Stimulated activated CD4-positive, alpha-beta T cell treated with anti-CD3 and anti-CD28 coated beads, Interleukin-1b, Interleukin-23, amount 100 ng/mL, for 24 hours (primary cell): ENCODE measurements at places on chromosomes 1 and 21.

DNA sequence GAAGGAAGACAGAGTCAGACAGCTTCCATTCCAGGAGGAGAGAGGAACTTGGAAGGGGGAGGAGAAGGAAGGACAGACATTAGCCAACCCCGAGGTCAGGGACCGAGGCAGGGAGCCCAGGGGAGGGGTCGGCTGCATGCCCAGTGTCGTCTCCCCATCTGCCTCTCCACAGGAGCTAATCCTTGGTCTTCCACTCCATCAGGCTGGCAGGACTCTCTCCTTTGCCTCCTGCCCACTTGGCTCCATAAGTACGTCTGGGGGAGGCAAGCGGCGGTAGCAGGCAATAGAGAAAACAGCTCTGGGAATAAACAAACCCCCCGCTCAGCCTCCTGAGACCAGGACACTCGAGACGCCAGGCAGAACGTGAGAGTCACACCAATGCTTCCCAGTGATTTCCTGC lies 71.3 kb downstream of the GRIK3 start:
- DNase-seq: no peak

DNA sequence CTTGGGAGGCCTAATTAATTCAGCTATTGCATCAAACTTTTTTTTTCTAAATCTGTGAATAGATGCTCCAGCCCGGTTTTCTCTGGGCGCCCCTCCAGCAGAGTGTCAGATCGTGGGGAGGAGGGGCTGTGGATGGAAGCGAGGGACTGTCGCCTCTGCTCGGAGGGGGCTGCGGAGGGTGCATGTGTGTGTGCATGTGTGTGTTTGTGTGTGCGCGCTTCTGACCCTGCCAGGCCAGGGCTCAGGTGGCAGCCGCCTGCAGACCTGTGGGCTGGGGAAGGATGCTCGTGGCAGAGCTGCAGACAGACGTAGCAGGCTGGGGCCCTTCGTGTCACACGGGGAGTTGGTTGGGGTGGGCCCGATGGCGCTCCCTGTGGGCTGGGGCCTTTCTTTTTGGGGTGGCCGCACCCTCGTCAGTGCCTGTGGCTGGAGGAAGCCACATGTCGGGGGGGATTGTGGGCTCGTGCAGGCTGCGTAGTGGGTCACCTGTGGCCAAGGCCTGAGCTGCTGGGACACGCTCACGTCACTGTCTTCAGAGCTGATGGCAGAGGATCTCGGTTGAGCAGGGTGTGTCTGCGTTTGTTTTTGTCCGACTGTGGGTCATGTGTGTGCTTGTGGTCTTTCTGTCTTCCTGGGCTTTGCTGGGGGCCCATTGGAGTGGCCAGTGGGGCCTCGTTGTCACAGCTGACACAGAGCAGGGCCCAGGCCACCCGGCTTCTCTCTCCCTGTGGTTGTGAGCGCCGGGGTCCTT lies 2.8 kb downstream of the SKI start:
- no peak for DNase-seq

DNA sequence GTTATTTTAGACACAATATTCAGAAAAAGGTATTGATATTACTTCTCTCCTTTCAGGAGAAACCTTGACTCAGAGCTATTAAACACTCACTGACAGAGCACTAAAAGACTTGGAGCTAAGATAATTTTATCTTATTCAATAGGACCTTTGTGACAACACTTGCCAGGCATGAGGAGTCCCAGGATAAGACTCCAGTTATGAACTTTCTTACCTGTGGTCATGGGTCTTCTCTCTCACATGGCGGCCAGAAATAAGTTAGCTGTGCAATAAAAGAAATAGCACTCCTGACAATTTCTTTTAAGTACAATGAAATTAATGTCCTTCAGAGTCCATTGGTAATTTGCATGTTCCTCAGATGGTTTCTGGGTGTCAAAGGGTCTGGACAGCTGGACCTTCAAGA lies 382.1 kb downstream of the BRINP3 start:
- no peak for DNase-seq

DNA sequence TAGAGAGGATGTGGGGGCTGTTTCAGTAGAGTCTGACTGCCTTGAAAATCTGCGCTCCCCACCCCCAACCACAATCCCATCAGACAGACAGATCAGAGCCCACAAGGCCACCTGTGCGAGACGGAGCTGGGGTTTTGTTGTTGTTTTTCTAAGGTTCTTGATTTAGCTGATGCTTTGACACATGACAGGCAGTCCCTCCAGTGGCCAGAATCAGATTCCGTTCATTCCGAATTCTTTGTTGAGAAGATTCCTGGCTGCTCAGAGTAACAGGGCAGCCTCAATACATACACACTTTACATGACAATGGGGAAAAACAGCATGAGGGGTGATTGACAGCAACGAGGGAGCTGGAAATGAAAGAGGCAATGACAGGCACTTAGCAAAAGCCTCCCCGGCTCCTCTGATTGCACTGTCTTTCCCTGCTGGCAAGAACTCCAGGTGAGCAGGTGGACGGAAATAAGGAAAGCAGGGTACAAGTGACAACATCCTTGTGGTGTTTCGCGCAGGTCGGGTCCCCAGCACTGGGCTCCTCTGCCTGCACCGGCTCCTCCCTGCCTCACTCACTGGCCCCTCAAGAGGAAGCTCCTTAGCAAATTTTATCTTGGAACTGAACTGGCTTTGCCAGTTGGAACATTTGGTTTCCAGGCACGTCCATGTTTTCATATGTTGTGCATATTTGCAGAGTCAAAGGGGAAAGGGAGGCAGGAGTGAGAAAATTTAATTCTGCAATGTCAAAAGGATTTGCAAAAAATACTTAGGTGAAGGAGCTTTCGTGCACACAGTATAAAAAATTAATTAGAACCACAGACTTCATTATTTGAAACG lies 148.7 kb downstream of the PGBD5 start:
- DNase-seq: no peak

GRCh38 chr1:181452746-181453145 lies 30.6 kb upstream of the CACNA1E start:
- DNase-seq: no peak

DNA sequence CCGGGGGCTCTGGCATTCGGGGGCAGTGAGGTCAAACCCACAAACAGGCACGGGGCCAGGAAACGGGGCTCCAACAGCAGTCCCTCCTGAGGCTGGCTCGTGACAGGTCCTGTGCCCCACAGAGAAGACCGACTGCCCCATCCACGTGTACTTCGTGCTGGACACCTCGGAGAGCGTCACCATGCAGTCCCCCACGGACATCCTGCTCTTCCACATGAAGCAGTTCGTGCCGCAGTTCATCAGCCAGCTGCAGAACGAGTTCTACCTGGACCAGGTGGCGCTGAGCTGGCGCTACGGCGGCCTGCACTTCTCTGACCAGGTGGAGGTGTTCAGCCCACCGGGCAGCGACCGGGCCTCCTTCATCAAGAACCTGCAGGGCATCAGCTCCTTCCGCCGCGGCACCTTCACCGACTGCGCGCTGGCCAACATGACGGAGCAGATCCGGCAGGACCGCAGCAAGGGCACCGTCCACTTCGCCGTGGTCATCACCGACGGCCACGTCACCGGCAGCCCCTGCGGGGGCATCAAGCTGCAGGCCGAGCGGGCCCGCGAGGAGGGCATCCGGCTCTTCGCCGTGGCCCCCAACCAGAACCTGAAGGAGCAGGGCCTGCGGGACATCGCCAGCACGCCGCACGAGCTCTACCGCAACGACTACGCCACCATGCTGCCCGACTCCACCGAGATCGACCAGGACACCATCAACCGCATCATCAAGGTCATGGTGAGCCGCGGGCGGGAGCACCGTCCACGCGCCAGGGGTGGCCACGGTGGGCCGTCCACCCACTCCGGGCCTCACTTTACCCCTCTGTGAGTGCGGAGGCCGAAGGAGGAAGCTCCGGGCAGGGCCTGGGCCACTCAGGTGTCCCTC lies 14.2 kb downstream of the COL6A2 start:
- DNase-seq: no peak

- DNase-seq: no peak
Measured at GRCh38 chr1:234912548-234913277, 215.9 kb downstream of the TOMM20 start.

GRCh38 chr1:178101654-178102053 lies 7.8 kb downstream of the RASAL2 start:
- no peak for DNase-seq

- no peak for DNase-seq
Measured at GRCh38 chr1:59043796-59044195, 253.1 kb upstream of the FGGY start.

DNA sequence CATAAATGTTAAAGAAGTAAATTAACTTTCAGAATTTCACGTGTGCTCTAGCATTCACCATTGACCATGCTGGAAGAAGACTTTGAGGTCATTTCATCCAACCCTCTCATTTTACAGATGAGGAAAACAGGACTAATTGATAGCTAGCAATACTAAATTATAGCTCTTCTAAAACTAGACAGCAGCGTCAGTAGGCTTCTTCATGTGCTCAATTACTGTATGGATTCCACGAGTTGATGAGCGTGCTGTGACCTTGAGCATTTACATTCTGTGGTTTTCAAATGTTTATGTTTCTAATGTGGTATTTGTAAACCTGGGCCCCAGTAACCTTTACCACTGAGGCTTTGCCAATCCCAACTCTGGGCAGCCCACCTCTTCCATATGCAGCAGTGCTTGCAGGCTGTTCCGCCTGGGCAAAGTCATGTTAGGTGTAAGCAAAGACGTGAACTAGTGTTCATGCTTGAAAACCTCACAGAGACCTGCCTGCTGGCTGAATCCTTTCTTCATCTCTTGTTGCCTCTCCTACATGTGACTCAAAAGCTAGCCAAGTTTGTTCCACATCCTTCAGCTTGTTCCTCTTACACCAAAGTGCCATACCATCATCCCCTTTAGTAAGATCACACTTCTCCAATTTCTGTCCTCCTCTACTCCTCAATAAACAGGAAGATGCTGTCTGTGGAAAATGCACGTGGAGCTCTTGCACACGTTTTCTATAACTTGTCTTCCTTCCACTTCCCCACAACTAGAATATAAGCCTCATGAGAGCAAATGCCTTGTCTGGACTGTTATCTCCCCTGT lies 17.2 kb downstream of the KCNJ15 start:
- no peak for DNase-seq

DNA sequence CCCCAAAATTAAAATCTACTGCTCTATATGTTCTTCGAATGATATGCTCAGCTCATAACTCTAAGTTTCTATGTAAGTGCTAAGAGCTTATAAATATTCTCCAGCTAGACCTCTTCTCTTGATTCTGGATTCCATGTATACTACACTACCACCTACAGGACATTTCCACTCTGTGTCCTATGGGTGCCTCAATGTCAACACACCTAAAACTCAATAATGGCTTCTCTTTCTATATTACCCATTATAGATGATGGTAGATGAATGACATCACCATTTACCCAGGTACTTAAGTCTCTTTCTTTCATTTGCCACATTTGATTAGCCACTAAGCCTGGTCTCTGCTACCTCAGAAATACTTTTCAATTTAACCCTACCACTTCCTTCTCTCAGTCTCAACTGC lies 41.3 kb downstream of the TBX19 start:
- no peak for DNase-seq

GRCh38 chr1:62467092-62467491 lies 30.2 kb downstream of the USP1 start:
- DNase-seq: no peak

DNA sequence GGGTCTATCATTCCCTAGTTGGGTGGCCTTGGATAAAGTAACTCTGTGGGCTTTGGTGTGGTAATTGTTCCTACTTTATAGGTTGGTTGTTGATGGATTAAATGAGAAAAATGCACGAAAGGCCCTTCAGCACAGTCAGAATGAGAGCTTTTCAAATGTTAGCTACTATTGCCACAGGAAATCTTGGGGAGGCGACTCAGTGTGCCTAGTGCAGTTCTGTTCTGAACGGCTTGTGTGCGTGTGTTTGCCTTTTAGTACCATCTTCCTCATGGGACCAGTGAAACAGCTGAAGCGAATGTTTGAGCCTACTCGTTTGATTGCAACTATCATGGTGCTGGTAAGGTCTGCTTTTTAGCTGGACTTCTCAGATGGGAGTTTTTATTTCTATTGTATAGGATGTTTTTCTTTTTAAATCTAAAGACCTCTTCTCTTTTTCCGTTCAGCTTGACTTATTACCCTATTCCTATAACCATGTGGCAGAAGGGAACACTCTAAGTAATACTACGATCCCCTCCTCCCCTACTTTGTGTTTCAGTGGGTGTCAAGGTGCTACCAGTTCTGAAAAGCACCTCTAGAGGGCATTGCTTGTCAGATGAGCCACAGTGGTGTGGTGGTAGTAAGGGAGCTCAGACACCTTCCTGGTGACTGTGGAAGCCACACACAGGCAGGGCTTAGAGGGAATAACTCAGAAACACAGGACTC lies 9.2 kb downstream of the SFT2D2 start:
- no peak for DNase-seq

DNA sequence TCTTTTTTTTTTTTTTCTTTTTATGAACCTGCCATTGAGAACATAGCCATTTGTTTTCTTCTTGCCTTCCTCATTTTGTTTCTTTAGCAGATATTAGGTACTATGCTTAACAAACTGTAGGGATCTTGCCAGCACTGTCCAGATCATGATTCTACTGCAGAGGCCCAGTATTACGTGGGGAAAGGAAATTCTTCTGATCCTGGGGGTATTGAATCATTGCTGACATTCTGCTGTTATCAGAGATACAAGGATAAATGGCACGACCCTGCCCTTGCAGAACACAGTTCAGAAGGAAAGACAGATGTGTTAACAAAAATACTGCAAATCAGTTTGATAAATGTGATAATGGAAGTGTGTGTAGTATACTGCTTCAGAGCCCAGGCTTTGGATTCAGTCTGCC lies 56.2 kb downstream of the BTBD8 start:
- no peak for DNase-seq

GRCh38 chr1:1768249-1768992 lies 9.8 kb downstream of the NADK start:
- DNase-seq: no peak

DNA sequence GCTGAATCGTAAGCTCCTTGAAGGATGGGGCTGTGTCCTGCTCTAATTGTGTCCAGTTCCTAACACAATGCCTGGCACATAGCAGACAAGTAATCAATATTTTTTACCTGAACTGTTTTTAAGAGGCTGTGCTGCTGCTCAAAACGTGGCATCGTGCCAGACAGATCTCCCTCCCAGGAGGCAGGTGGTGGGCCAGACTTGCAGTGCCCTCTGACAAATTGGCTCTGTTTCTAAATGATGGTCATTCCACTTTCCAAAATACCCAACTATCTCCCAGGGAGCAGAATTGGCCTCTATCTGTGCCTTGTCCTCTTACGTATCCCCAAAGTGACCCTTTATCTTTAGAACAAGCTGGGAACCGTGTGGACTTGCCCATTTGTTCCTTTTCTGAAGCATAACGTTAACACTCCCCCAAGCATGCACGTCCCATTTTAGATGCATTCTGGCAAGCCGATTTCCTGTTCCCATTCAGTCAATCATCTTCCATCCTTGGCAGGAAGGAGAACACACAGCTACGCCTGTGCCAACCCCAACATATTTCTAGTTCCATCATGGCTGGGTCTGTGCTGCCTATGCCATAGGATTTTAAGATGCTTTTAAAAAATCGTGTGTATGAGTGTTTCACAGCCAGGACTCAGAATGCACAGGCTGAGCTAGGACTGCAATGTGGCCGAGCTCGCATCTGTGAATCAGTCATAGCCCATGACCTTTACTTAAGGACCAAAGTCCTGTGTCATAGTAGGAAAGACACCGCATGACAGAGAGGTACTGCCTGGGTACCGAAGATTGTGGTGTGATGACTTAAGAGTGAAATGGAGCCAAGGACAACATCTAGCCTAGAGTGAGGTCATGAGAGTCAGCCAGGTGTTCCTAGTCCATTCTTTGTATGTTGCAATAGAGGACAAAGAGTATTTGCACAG lies 408.6 kb downstream of the PRDM2 start:
- DNase-seq: no peak
